Kidney (tissue), 22 donors: ENCODE measurements at places on chromosomes 1 and 21.
A peak's percentile ranks its signal among the peaks of the same experiment; 100 is the strongest.

DNA sequence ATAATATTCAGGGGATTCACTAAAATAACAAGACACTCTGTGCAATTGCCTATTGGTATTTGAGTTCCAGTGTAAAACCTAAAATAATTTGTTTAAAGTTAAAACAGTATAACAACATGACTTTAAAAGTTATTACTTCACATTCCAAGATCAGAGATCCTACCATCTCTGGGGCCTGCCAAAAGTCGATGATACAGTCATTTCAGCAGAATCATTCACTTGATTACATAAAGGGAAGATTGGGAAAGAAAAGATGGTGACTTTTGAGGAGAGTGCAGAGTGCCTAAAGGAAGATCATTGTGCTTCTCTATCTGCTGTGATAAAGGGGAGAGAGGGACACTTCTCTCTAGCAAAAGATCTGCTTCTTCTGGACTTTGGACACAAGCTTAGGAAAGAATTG lies 784.4 kb upstream of the ADGRL4 start:
- DNase-seq = no peak
- no peaks in the 10 kb centered on the region for H3K4me1 ChIP-seq
- no peak overlapping the region for H3K4me3 ChIP-seq
- no peak overlapping the region for H3K27ac ChIP-seq
- H3K36me3 ChIP-seq = no peaks in the 10 kb centered on the region

- H3K36me3 ChIP-seq = no peaks in the 10 kb centered on the region
- H3K27me3 ChIP-seq = no peaks in the 10 kb centered on the region
- peaks cover 3% of the 10 kb centered on the region for H3K4me1 ChIP-seq
- H3K27ac ChIP-seq = peak overlapping the region; percentile 58
- no peak overlapping the region for H3K4me3 ChIP-seq
- DNase-seq = no peak
These were observed 170.8 kb downstream of the NFIA start for GRCh38 chr1:61253059-61253735.

GRCh38 chr1:192635939-192636338 lies at the start of gene RGS13:
RGS13 (plus strand) TSS chr1:192636147; CDS start chr1:192644335, 8,188 bp downstream.
- DNase-seq = no peak
- H3K4me3 ChIP-seq = no peak within 1 kb of the TSS
- no peaks in the 10 kb centered on the region for H3K27me3 ChIP-seq
- no peaks in the 10 kb centered on the region for H3K36me3 ChIP-seq

DNA sequence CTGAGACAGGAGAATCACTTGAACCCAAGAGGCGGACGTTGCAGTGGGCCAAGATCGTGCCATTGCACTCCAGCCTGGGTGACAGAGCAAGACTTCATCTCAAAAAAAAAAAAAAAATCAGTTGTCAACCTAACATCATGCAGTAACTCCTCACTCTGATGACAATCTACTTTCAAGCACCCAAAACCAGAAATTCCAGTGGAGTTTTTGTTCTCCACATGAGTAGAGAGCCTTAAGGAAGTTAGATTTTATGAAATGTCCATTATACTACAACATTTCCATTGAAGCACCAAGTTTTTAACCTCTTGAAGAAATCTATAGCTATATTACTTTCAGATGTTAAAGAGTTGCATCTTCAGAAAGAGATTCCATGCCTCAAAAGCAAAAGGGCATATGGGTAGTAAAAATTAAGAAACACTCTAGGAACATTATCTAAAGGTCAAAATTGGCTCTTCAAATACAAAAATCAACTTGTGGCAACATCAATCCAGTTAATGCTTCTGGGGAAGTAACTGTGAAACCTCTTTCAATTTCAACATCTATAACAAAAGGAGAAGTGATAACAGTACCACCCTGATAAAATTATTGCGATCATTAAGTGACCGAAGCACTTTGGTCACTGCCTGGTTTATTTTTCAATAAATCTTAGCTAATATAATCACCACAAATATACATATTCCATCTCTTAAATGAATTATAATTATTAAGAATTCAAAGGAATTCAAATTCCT lies 7.7 kb downstream of the LPGAT1 start:
- H3K4me3 ChIP-seq = no peak overlapping the region
- H3K27ac ChIP-seq = no peak overlapping the region
- H3K27me3 ChIP-seq = no peaks in the 10 kb centered on the region
- H3K36me3 ChIP-seq = peaks cover 4% of the 10 kb centered on the region
- no peak for DNase-seq

DNA sequence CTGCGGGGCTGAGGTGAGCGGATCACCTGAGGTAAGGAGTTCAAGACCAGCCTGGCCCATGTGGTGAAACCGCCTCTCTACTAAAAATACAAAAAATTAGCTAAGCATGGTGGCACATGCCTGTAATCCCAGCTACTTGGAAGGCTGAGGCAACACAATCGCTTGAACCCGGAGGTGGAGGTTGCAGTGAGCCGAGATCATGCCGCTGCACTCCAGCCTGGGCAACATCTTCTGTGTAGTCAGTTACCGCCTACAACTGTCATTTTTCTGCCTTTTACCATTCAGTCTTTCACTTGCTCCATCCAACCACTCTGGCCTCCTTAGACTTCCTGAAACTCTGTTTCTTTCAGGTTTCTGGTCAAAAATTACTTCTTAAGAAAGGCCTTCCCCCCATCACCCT lies 2.2 kb downstream of the MYCBP start:
- H3K27me3 ChIP-seq = no peaks in the 10 kb centered on the region
- H3K27ac ChIP-seq = no peak overlapping the region
- H3K36me3 ChIP-seq = no peaks in the 10 kb centered on the region
- no peak overlapping the region for H3K4me3 ChIP-seq
- no peak for DNase-seq
